ENCODE measurements at places on chromosomes 4 and X.

DNA sequence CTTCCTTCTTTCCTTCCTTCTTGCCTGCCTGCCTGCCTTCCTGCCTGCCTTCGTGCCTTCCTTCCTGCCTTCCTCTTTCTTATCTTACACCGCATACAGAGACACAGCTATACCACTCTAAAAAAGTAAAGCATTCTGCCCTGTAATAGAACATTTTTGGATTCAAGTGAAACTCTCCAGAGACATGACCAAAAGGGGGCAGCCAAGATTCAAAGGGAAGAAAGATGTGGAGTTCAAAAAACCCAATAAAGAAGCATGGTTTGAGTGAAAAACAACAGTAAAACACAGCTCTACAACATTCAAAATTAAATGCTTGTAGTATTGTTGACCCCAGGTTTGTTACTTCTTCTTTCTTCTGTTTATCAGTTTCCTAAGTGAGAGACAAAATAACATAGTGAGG, 914.9 kb upstream of the PCDH7 start:
- peak; percentile 16 for DNase-seq

GRCh38 chr4:52659001-52659721, at the start of gene USP46:
Gene USP46 (minus strand): TSS chr4:52659301. CDS start chr4:52659150, 151 bp downstream.
- no peak for DNase-seq

DNA sequence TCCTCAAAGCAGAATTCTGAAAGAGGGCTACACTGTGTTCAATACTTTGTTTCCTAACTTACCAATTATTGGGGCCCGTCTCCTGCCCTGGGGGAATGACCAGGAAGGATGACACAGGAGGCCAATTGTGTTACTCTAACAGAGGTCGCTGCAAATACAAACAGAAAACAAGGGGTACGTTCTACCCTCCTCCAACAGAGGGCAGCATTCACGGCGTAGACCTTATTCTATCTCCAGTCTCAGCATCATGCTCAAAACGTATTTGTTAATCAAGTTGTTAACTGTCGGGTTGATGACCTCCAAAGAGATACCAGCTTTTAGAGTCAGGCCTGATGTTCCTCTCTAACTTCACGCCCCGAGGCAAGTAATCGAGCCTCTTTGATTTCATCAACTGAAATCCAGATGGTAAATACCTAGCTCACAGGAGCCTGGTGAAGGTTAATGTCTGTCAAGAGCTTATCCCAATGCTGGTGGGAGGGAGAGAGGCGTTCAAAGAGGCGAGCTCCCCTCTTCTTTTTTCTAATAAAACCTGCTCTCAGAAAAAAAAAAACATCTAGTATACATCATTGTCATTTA, 181.0 kb upstream of the KCNIP4 start:
- DNase-seq = no peak

DNA sequence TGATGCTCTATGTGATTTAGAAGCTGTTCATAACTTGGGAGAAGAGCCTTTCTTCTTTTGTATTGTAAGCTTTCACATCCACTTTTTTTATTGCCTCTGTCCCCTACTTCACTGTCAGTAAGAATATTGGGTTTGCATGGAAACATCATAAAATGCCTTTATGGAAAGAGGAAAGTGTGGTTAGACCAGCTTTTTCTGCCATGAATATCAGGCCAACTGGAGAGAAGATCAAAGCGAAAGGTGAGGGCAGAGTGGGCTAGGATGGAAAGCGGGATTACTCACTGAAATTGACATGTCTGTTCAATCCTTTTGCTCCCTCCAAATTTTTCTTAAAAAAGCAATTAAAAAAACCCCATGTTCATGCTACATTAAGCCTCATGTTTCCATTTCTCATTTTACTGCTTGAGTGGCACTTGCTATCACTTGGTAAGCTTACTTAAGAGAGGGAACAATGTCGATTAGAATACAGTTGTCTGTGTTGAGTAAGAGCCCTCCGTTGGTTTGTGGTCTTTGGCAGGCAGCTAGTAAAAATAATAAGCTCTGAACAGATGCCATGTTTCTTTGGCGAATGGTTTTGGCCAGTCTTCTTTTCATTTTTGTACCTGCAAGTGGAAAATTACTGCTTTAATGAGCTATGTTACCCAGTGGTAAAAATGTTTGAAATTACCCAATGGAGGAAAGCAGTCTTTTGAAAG, 35.9 kb downstream of the SUPT20HL1 start:
- DNase-seq = no peak

GRCh38 chr4:168248176-168248710, 70.3 kb downstream of the DDX60 start:
- DNase-seq = no peak

GRCh38 chr4:171117457-171117856, 695.7 kb upstream of the GALNTL6 start:
- DNase-seq = no peak

GRCh38 chr4:71231129-71232055, 107.4 kb upstream of the SLC4A4 start:
- no peak for DNase-seq

GRCh38 chr4:52842792-52843191, 19.3 kb upstream of the RASL11B start:
- no peak for DNase-seq

GRCh38 chr4:164442180-164442579, 311.8 kb upstream of the SMIM31 start:
- DNase-seq = no peak

DNA sequence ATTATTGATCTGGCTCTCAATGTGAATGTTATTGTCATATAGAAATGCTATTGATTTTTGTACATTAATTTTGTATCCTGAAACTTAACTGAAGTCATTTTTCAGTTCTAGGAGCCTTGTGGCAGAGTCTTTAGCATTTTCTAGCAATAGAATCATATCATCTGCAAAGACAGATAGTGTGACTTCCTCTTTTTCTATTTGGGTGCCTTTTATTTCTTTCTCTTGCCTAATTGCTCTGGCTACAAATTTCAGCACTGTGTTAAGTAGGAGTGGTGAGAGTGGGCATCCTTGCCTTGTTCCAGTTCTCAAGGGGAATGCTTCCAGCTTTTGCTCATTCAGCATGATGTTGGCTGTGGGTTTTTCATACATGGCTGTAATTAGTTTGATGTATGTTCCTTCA, 102.7 kb downstream of the SH3BGRL start:
- DNase-seq = no peak

DNA sequence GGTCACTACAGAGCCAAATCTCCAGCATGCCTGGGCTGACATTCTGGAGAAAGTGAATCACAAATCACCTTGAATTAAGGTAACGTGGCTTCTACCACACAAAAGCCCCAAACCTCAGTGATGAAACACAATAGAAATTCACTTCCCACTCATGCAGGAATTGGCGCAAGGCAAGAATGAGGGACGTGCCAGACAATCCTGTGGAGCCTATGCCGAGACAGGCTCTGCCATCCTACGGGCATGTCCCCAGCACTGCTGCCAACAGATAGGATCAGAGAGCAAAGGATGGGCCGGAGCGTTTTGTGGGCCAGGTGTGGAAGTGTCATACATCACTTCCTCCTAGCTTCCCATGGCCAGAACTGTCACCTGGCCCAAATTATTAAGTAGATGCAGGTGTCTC, 118.0 kb downstream of the IRF2 start:
- no peak for DNase-seq

DNA sequence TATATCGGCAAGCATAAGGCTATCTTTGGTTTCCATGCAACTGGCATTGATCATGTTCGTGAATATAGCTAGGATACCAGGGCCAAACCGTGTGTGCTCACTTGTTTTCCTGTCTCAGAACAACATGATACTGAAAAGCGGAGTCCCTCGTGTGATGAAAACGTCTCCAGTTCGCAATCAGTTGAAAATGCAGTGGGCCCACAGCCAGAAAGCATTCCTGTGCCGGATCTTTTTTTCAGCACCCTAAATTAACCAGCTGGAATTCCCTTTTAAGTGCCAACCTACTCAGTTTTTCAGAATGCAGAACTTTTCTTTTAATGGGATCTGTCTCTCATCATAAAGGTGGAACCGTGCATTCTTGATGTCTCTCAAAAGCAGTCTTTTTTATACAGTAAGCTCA, 130.8 kb upstream of the FRG1 start:
- DNase-seq = no peak

- no peak for DNase-seq
Measured at GRCh38 chrX:108250654-108251579, 159.3 kb downstream of the ATG4A start.

GRCh38 chrX:110245011-110245410, 72.9 kb downstream of the AMMECR1 start:
- no peak for DNase-seq

- DNase-seq = no peak
Measured at GRCh38 chrX:6325437-6325836, 96.8 kb upstream of the NLGN4X start.

- DNase-seq = no peak
Measured at GRCh38 chr4:6118201-6118600, 82.1 kb downstream of the JAKMIP1 start.

DNA sequence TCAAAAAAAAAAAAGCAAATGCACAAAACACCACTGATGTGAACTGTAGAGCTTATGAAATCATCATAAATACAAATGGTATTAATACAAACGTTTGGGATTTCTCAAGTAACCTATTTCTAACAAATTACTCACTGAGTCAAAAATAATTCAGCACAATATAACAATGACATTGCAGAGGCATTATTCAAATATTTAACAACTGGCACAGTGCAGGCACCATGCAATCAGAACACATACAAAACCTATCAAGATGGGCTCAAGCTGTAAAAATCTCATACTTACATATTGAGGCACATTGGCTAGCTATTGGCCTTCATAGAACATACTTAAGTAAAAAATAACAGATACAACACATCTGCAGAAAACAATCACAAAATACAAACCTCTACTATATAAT, 81.1 kb downstream of the LRBA start:
- no peak for DNase-seq

DNA sequence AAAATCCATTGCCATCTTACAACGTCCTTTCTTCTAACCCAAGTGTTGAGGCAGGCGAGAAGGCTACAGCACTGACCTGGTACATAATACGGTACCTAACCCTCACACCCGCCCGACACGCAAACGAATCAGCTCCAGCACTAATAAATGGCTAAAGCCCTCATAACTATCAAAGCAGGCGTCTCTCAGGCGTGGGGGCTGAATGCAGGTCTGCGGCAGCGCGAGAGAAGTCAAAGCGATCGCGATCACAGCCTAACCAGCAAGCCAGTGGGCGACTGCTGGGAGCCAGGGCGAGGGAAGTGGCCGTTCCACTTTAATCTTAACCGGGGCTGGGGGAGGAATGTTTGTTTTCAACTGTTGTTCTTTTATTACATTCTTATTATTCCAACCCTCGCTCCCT, 1.5 kb downstream of the CDX4 start:
- no peak for DNase-seq

DNA sequence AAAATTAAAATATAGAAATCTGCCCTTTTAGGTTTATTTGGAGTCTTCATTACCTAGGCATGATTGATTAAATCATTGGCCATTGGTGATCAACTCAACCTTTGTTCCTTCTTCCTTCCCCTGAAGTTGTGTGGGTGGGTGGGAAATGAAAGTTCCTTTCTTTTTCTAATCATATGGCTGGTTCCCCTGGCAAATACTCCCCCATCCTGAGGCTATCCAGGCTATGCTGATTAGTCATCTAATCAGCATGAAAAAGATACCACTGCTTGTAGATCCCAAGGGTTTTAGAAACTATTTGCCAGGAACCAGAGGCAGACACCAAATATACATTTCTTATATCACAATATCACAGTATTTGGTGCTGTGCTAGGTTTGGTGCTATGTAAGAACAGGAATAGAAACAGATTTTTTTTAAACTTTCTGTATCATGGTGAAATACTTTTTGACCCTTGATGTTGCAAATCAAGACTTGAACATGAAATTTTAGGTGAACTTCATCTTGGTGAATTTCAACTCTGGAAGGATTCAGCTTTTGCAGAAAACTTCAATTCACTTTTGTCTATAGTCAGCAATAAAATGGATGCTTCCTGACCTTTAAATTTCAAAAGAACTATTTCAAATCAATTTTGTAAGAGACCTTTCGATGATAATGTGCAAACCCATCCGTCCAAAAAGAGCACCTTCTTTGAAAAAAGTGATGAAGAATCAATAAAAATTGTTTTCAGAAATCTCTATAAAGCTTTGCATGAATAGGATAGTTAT, 71.1 kb downstream of the CCSER1 start:
- DNase-seq = no peak

GRCh38 chr4:118350961-118351360, 1.8 kb downstream of the PRSS12 start:
- no peak for DNase-seq

- no peak for DNase-seq
Measured at GRCh38 chr4:41665636-41666207, 82.8 kb downstream of the PHOX2B start.

DNA sequence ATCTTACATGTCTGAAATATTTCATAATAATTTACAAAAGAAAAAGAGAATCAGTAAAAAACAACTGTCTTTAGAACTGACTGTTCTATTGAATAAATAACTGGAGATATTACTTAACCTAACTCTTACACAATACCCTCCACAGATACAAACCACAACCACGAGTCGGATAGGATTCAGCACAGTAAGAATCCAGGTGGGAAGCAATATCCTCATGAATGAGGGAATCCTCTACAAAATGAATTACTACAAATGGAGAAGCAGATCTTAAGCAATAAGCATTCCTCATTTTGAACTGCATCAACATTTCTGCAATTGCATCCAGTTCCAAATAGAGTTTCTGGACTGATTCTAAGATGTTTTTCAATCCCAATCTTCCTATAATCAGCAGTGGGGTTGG, 227.1 kb downstream of the SH2D1A start:
- DNase-seq = no peak

- DNase-seq = no peak
Measured at GRCh38 chr4:81651243-81651899, 179.7 kb upstream of the RASGEF1B start.

DNA sequence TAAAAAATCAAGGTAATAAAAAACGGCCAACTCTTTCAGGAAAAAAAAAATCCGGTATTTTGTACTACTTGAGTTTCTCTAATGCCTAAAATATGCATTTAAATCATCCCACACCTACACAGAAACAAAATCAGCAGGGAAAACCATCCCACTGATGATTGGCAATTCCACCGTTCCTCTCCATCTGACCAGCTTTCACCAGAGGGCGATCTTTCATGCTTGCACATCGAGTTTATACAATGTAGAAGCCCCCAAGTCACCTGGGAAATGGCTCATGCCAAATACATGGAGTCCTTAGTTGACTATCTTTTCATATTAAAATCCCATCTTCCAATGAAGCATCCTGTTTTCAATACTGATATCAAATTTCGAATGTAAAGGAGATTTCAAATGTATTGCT, 69.2 kb downstream of the PTCHD1 start:
- no peak for DNase-seq

DNA sequence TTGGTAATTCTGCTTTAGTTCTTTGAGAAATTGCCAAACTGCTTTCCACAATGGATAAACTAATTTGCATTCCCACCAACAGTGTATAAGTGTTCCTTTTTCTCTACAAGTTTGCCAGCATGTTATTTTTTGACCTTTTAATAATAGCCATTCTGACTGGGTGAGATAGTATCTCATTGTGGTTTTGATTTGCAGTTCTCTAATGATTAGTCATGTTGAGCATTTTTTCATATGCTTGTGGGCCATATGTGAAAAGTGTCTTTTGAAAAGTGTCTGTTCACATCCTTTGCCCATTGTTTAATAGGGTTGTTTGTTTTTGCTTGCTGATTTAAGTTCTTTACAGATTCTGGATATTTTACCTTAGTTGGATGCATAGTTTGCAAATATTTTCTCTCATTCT, 25.9 kb downstream of the ENPEP start:
- no peak for DNase-seq

- peak; percentile 4 for DNase-seq
Measured at GRCh38 chrX:154458116-154458953, at the start of gene PLXNA3. Gene PLXNA3 (plus strand): TSS chrX:154458281. CDS start chrX:154460184, 1,903 bp downstream.

Data from SW 1271 (cell line).